HuH-7 (cell line): ENCODE measurements at places on chromosomes 4 and X.

GRCh38 chr4:8330821-8331574, 61.4 kb downstream of the HTRA3 start:
- no peak for DNase-seq

GRCh38 chr4:124713185-124713592, 657 bp upstream of the ANKRD50 start:
- peak; percentile 52 for DNase-seq

DNA sequence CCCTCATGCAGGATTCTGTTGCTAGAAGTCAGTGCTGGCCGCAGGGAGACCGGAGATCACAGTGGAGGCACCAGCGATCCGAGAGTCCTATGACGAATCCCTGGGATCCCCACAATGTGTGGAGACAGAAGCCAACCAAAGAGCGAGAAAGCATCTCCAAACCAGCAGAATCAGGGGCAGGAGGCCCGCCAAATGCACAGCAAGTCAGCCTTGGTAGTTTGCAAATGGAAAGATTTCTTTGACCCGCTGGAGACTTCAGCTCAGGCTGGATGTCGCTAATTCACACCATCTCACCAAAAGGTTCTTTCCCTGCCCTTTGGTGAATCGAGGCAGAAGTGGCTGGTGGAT, 505 bp upstream of the PKD2 start:
- no peak for DNase-seq

- DNase-seq: no peak
Observed at GRCh38 chrX:45846328-45846727, 645.7 kb upstream of the DIPK2B start.

DNA sequence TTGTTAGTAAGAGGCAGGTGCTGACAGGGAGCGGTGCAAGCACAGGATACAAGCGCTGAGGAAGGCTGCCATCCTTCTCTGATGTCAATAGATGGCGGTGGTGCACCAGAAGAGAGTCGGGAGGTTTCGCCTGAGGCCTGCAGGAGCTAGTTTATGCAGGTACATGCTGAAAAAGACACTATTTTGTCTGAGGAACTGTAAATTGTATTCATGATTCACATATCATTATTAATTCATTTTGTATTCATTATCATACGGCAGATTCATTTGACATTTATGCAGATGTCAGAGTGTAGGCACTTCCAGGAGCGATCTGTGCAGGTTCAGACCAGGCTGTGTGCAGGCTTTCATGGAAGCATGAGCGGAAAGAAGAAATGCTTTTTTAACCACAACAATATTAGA, 824.0 kb downstream of the STIM2 start:
- DNase-seq: peak; percentile 31

GRCh38 chr4:120005076-120005475, 61.6 kb downstream of the MAD2L1 start:
- DNase-seq: no peak

- DNase-seq: no peak
Observed at GRCh38 chr4:30555775-30556174, 164.4 kb upstream of the PCDH7 start.

- DNase-seq: no peak
Observed at GRCh38 chr4:47705326-47705981, 132.4 kb downstream of the CORIN start.

DNA sequence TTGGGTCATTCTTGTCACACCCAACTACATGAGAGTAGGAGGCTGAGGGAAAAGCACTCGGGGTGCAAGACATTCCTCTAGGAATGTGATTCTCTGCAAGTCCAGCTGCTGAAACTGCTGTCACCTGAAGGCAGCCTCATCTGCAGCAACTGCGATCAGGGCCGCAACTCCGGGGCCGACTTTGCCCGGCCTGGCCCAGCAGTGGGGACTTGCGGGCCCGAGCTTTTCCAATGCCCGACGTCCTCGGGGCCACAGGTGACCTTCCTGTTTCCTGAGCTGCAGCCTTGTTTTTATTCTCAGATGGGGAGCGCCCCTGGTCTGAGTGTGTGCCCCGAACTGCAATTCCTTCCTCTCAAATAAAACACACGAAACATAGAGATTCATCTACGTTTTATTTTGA, 104.7 kb upstream of the NKX1-1 start:
- no peak for DNase-seq

GRCh38 chr4:38062088-38062775, 102.0 kb downstream of the PTTG2 start:
- DNase-seq: peak; percentile 60

DNA sequence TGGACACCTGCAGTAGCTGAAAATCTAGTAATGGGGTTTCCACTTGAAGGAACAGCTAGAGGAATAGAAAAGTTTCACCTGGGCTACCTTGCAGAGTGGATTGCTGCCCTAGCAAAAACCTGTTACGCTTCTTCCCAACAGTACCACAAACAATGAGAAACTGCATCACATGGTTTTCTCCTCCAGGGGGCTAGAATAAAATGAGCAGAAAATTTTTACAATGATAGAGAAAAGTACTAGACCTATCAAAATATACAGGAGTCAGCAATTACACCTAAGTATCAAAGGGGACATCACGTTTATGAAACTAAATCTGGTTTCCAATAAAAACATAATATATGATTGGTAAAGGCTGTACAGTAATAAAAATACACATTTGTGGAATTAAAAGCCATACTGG, 423.1 kb upstream of the PITX2 start:
- no peak for DNase-seq

GRCh38 chr4:76035799-76036380, at the start of gene CXCL11:
Gene CXCL11, minus strand, starts transcription at chr4:76036070. Its CDS starts 83 bp downstream, at chr4:76035987.
- no peak for DNase-seq

- peak; percentile 8 for DNase-seq
Observed at GRCh38 chrX:30992381-30992904, 79.4 kb downstream of the FTHL17 start.

GRCh38 chr4:41678086-41678816, 70.3 kb downstream of the PHOX2B start:
- no peak for DNase-seq

DNA sequence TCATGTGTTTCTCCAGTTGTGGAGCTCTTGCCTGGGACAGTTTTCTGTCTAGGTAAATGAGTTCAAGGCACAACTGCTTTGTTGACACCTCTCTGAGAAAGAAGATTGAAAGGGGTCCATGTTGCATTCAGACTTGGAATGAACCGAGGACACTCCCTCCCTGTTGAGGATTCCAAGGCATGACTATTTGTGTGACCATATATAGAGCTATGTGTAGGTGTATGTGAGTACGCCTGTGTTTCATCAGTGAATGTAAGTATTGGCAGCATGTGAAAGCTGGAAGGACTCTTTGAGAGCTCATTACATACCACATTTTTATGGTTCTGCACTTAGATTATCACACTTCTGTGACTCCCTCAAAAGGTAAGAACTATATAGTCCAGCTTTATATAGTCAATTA, 3.4 kb downstream of the HEPH start:
- DNase-seq: no peak

- no peak for DNase-seq
Observed at GRCh38 chr4:162659716-162660115, 495.9 kb upstream of the FSTL5 start.

- DNase-seq: no peak
Observed at GRCh38 chr4:337932-338758, 531 bp downstream of the ZNF141 start.

DNA sequence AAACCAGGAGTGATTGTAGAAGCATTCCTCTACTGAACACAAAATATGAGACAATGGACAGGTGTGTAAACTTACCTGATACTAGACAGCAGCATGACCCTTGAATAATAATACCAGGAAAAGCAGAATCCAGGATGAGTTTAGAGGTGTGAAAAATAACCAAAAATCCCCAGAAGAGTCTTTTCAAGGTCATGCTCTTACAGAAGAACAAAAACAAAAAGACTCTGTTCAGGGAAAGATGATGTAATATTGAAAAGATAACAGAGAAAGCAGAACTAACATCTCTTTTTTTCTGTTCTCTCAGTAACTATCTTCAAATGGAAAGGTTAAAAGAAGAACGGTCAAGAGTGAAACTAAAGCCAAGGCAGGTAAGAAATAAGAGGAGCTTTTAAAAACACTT, 14.0 kb upstream of the ARHGAP10 start:
- no peak for DNase-seq

DNA sequence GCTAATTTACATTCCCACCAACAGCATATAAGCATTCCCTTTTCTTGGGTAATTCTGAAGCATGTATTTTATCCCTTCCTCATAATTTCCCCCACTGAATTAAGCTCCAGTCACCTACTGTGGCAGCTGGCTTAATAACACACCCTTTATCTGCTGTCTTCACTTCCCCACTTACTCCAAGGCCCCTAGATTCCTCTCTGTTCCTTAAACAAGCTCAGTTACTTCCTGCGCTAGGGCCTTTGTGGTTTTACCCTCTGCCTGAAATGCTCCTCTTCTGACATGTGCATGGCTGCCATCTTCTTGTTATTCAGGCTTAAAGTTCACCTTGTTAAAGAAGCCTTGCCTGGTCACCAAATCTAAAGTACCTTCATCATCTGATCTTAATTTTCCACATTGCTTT, 47.2 kb upstream of the RPS6KA3 start:
- no peak for DNase-seq

GRCh38 chr4:76601791-76602190, 166.8 kb downstream of the SHROOM3 start:
- DNase-seq: no peak

- DNase-seq: peak; percentile 12
Observed at GRCh38 chrX:118761939-118762707, 34.7 kb downstream of the IL13RA1 start.

DNA sequence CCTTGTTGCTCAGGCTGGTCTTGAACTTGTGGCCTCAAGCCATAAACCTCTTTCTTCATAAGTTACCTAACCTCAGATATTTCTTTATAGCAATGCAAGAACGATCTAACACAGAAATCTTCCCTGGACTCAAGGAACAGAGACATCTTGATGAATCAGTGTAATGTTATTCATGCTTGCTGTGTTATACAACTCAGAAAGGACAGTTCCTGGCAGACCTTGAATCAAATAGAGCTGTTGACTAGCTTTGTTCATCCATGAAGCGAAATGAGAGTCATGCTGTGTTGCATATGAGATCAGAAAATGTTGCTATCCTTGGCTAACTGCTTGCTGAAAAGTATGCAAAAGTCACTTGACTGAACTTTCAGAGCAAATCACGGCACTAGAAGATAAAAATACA, 72.6 kb upstream of the ARHGAP24 start:
- no peak for DNase-seq

GRCh38 chr4:9146967-9147366, 23.2 kb upstream of the FAM90A26 start:
- no peak for DNase-seq

GRCh38 chr4:155450676-155451075, 73.9 kb upstream of the MAP9 start:
- no peak for DNase-seq

- no peak for DNase-seq
Observed at GRCh38 chrX:71118985-71119535, 664 bp downstream of the MED12 start.

DNA sequence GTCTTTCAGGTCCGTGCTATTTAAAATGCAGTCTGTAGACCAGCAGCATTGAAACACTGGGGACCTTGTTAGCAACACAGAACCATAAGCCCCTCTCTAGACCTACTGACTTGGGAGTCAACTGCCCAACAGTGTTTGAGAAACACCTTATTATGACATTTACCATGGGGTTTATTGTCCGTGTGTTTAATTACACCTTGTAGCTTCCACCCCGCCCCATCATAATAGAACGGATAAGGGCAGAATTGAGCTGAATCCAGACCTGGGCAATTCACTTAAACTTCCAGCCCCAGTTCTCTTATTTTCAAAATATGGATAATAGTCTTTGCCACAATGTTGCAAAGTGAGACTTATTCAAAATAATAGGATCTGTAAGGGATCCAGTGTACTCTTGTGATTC, 30.6 kb upstream of the CLNK start:
- no peak for DNase-seq

- no peak for DNase-seq
Observed at GRCh38 chr4:185142564-185142911, 528 bp upstream of the SLC25A4 start.

GRCh38 chrX:153522259-153522658, 4.8 kb downstream of the ATP2B3 start:
- DNase-seq: no peak

GRCh38 chr4:102503831-102504786, 3.0 kb downstream of the NFKB1 start:
- no peak for DNase-seq

GRCh38 chr4:80336582-80336981, 1.1 kb downstream of the CFAP299 start:
- peak; percentile 28 for DNase-seq

DNA sequence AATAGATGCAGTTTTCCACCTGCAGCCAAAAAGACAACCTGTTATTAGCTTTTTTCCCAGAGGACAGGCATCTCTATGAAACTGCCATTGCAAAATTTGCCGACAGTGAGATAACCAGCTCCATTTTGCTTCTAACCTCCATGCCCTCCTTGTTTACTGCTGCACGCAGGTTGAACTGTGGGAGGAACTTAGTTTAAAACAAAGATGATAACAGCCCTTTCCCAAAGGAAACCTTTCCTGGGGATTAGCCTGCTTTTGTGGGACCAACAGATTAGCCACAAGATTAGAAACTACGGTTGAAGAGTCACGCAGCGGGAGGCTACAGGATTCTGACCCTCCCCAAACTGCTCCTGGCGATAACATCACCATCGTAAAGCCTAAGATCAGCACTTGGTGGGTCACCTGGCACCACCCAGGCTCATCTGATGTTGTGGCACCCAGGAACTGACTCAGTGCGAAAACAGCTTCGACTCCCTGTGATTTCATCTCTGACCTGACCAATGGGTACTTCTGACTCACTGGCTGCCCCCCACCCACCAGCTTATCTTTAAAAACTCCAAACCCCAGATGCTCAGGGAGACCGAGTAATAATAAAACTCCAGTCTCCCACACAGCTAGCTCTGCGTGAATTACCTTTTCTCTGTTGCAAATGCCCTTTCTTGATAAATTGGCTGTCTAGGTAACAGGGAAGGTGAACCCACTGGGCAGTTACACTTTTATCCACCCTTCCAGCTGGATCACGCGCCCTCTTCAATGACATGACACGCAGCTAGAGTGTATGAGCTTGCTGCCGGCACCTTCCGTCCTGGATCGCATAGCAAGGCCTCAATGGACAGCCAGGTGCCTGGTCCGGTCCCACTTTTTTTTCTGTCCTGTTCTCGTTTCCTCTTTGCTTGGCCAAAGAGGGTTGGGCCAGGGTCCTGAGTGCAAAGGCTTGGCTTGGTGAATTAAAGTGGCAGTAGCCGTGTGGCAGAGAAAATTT, 27.2 kb downstream of the NOP14 start:
- no peak for DNase-seq

- no peak for DNase-seq
Observed at GRCh38 chr4:150250293-150250997, 172.2 kb downstream of the DCLK2 start.

DNA sequence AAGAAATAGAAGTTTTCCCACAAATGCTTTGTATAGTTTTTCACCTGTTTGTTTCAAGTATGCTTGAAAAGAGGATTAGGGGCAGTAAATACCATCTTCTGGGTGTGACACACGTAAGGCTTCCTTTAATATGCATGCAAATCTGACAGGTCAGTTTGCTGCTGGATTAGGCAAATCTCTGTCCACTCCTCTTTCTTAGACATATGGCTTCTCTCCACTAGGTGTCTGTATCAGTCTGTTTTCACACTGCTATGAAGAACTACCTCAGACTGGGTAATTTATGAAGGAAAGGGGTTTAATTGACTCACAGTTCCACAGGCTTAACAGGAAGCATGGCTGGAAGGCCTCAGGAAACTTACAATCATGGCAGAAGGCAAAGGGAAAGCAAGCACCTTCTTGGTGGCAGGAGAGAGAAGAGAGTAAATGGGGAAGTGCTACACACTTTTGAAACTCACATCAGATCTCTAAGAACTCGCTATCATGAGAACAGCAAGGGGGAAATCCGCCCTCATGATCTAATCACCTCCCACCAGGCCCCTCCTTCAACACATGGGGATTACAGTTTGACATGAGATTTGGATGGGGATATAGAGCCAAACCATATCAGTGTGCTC, 66.9 kb downstream of the TAB3 start:
- DNase-seq: peak; percentile 7
